Stimulated activated naive CD4-positive, alpha-beta T cell treated with Interleukin-2 at 50 U/mL for 16 hours (primary cell): ENCODE measurements at places on chromosomes 11 and 22.

- no peak for DNase-seq
These were observed 46.4 kb downstream of the RAB30 start for GRCh38 chr11:83025267-83025704.

GRCh38 chr22:21443057-21443734 lies 24.0 kb upstream of the TMEM191C start:
- no peak for DNase-seq

DNA sequence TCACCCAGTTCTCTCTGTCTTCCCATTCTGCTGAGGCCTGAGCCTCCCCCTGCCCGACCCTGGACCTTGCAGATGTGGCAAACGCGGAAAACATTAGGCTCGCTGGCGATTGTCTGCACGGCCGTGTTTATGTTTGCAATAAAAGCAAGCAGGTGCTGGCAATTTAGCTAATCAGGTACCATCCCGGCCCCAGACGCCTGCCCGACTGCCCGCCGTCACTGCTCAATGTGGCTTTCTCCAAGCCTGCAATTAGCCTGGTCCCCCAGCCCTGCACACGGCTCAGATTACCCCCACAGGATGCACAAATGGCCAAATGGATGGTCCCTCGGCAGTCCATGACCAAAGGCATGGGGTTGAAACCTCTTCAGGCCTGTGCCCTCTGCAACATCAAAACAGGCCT lies 259.7 kb downstream of the MN1 start:
- DNase-seq: no peak

- peak; percentile 52 for DNase-seq
These were observed 107.8 kb downstream of the OSBP2 start for GRCh38 chr22:30802202-30803166.

DNA sequence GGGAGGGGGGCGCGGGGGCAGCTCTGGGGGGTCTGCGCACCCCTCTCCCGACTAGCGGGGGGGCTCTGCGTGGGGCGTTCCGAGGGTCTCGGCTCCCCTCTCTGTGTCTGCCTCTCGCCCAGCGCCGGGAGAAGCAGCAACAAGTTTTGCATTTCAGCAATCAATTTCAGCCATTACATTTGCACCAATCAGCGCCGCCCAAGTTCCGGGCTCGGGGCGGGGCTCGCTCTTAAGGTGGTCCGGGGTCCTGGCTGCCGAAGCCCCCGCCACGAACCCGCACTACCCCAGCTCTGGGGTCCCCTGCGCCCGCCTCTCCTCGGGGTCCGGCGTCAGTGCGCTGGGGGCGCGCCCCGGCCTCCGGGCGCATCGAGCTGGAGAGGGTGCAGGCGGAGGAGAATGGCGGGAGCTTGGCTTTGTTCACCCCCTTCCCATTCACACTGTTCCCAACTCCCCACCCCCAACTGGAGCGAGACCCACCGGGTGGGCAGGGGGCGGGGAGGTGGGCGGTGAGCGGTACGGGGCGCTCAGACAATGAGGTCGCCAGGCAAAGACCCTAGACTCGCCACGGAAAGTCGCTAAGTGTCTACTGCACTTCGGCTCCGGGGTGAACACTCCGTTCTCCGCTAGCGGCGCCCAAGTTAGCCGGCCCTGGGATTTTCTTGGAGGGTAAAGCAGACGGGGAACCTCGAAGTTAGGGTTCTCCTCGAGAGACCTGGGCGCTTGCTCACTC lies at the start of gene MN1:
Gene MN1 (minus strand): TSS at position 141 of the 730 bp plus-strand sequence. CDS start 1,213 bp downstream, outside the sequence.
- DNase-seq: peak; percentile 26

DNA sequence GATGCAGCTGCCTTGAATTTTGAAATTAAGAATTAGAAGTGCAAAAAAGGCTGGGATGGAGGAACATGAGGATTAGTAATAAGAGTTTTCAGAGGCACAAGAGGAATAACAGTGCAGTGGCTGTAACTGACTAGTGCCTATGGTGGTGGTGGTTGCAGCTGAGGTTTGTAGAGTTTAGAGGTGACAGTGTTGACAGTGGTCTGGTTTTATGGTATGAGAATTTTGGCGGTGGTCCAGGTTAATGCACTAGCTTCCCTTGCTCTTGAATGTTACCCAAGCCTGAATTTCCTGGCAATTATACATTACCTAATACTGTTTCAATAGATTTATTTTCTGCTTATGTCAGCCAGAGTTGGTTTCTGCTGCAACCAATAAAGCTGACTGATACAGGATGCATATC lies 112.8 kb upstream of the C11orf87 start:
- no peak for DNase-seq

- no peak for DNase-seq
These were observed 644 bp upstream of the NDUFV1 start for GRCh38 chr11:67606093-67606491.

DNA sequence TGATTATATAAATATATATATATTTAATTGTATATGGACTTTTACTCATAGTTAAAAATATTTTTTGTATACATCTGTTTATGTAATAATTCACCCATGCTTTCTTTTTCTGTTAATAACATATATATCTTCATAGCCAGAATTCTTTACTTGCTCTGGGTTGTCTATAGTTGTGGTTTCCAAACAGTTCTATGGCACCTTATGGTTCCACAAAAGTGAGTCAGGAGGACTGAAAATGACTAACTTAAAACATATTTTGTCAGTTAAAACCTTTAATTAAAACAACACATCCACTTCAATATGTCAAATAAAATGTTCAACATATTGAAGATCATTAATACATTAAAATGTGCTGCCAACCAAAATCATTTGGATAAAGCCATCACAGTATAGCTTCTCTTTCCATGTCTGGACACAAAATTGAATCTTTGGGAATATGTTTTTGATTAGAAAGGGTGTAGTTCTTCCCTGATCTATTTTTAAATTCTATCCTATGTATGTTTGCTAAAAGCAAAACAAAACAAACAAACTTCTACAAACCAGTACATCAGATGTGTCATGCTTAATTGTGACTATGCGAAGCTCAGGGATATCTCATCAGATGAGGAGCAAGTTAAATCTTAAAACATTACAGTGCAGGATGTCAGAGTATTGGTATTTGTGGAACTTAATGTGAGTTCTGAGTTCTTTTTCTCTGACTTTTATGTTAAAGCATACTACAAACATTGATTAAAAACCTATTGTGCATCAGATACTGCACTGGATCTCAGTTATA lies 1488.4 kb upstream of the TENM4 start:
- DNase-seq: no peak

GRCh38 chr11:2375964-2376551 lies 1.1 kb upstream of the CD81 start:
- DNase-seq: no peak

GRCh38 chr11:46857666-46858065 lies 11.6 kb upstream of the CKAP5 start:
- DNase-seq: no peak

- no peak for DNase-seq
These were observed 587.7 kb downstream of the BRD1 start for GRCh38 chr22:49240016-49240380.

DNA sequence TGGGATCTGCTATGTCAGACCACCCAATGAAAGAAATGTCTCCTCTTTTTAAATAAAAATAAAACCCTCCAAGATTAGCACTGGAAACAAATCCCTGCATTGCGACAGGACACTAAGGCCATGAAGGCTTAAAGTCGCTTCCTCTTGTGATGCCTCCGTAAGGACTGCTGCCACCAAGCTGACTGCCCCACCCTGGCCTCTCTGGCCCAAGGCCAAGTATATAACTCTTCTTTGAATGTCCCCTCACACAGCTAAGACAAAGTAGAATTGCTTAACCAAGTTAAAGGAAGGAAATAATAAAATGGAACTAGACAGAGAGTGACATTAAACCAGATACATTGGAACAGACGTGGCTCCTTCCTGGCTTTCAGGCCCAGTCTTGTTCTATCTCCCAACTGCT lies 7.5 kb upstream of the NRGN start:
- no peak for DNase-seq

DNA sequence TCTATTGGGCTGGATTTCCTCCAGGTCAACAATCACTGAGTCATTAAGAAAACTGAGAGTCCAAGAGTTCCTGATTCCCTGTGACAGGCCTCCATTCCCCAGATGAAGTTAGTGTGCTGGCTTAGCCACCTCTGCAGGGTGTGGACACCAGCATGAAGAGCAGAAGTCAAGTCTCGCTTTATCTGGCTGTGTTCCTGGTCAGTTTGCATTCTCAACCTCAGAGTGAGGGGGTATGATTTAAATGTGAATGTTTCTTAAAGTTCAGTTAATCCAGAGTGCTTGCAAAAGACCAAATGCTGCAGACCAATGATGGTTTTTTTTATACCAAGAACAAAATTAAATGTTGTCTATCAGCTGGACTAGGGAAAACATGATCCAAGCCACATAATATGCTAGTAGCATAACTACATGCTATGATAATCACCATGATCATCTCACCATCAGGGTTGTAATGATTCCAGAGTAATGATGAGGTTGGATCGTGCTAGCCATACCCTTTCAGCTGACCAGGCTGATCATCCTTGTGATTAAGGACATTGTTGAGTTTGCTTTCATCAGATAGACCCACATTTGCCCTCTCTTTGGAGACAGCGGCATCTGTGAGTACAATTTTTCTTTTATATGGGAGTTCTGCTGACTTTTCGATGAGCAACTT lies 145.8 kb upstream of the ARHGAP20 start:
- no peak for DNase-seq

- DNase-seq: no peak
These were observed 227.0 kb upstream of the NCAM1 start for GRCh38 chr11:112734207-112734606.

GRCh38 chr11:129701706-129702105 lies 113.9 kb upstream of the TMEM45B start:
- DNase-seq: no peak

- no peak for DNase-seq
These were observed 31.5 kb downstream of the KIAA0930 start for GRCh38 chr22:45208993-45209838.

- DNase-seq: no peak
These were observed 5.3 kb downstream of the ATP5MG start for GRCh38 chr11:118406599-118407166.

GRCh38 chr11:116065986-116066385 lies 561.8 kb upstream of the CADM1 start:
- DNase-seq: no peak

DNA sequence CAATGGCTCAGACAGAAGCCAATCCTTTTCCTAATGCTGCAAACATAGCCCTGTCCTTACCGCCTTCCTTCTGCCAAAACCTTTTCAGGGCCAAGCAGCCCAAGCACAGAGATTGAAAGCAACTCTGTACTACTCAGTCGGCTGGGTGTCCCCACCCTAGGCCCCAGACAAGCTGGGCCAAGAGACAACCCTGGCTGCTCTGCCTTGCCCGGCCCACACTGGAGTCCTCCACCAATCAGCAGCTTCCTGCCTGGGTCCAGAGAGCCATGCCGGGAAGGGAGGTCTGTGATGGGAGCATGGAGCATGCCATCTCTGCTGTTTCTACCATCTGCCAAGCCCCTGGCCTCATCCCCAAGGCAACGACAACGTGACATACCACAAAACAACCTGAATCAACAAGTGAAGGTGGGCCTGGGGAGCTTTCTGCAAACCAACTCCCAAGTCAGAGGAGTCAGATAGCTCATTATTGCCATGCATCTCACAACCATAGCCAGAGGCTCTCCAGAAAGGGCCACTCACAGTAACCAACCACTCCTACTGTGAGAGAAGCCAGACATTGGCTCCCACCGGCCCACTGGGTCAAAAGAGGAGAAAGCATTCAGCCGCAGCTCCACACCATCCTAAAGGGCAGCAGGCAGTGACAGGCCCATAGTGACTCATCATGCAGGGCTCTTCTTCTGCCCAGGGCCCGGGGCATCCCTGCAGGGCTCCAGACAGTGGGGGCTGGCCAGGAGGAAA lies 18.2 kb downstream of the PATZ1 start:
- no peak for DNase-seq

DNA sequence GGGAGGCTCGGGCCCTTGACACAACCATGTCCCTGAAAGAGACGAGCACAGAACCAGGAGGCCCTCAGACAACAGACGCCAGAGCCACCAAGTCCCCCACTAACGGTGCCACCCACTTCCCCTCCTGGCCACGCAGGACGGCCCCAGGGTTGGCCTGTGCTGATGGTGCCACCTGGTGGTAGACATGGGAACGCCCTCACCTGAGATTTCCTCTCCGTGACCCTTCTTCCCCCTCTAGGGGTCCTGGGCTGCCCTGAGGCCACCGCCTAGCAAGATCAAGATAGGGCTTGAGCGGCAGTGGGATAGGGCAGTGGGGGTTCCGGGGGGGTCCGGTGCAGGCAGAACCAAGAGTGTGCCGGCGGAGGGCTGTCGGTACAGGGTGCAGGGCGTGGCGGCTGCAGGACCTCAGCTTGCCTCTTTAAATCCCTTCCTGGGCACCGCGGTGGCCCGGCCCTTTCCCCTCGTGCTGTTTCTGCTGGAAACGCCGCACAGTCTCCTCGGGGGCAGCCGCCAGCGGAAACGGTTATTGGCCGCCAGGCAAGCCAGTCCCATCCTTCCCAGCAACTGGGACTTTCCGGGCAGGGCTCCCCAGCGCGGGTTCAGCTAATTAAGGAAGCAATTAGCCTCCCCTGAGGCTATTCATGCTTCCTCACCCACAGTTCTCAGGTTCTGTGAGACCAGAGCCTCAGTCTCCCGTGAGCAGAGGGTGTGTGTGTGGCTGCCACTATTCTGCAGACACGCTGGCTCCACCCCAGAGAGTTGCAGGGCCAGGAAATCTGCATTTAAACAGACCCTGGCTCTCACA lies 5.5 kb upstream of the NFAM1 start:
- DNase-seq: peak; percentile 77

DNA sequence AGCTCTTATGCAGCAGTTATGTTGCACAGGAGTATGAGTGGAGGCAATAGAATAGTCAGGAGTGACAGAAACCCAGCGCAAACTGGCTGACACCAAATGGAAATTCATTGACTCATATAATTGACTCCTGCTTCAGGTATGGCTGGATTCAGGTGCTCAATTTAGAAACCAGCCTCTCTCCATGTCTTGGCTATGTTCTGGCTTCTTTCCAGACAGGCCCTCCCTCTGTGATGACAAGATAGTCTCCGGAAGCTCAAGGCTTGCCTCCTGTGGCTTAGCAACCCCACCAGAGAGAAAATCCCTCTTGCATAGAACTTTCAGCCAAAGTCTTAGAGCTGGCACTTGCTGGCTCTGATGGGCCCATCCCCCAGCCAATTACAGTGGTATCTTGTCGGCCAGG lies 28.1 kb upstream of the MN1 start:
- no peak for DNase-seq

DNA sequence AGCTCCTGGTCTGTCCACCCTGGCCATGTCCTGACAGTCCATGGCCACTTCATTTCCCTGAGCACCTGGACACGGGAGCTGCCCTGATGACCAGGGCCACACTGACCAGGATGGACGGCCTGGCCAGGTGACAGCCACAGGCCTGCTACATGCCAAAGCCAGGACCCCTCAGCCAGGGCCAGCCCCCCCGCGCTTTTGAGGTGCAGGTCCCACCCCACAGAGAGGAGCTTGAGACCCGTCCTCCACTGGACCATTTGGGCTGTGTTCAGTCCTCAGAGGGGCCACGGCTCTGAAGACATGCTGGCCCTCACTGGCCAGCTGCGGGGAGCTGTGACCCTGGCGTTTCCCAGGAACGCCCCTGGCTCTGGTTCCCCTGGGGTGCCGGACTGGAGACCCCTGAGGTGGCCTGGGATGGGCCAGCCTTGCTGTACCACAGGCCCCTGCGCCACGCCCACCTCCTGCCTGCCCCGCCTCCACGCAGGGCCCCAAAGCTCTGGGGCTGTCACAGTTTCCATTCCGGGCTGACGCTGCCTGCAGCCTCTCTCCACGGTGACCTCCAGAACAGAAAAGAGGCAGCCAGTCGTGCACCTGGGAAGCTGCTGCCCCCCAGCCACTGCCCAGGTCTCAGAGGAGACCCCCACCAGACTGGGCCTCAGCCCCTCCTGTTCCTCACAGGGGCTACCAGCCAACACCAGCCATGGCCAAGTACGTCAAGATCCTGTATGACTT lies 18.2 kb downstream of the EPS8L2 start:
- DNase-seq: no peak
